ENCODE measurements at places on chromosomes 4 and X. TPM values are rescaled to one million over a fixed set of nuclear protein-coding genes. Genes with fewer than 3 reads are reported as not detected.
A peak's percentile ranks its signal among the peaks of the same experiment; 100 is the strongest.

- DNase-seq: no peak
Observed at GRCh38 chr4:26179316-26179760, 141.5 kb upstream of the RBPJ start.

DNA sequence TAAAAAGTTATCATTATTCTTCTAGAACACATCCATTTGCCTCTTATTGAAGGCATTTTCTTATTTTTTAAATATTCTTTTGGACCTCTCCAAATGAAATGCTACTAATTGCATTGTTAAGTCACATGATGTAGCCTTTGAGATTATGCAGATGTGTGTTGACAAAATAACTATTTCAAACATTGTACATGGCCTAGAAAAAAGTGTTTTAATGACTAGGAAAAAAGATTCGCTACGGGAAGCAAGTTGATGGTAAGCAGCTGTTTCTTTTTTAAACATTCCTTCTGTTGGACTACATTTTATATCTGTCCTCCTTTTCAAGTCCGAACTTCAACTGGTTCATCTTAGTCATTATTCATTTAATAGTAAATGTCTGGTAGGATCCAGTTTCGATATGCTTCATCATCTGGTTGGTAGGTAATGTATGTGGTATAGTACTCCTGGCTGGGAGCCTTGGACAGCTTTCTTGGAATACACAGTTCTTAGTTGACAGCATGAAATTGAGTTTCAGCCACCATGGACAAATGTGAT is 34.3 kb upstream of the GUCY1A1 start:
- no peak for DNase-seq

DNA sequence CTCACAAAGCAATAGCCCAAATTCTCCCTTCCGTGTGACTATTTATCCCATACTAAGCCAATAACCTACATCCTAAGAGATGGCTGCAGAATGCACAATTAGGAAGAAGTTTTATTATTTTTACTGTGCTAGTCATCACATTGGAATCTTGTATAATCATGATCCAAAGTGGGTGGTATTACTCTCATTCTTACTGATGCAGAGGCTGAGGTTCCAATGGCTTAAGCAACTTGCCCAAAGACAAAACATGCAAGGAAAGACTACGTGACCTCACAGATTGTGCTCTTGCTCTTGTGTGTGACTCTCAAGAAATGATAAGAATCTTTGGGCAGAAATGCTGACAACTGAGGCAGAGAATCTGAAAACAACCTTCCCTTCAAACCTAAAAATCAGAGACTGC is 212.2 kb downstream of the LDB2 start:
- no peak for DNase-seq

- DNase-seq: no peak
Observed at GRCh38 chr4:102263024-102263787, 82.1 kb downstream of the SLC39A8 start.

Gene SPIN4
- total RNA-seq: 0.93 TPM

GRCh38 chrX:42442745-42443144 is 335.2 kb downstream of the PPP1R2C start:
- DNase-seq: no peak

DNA sequence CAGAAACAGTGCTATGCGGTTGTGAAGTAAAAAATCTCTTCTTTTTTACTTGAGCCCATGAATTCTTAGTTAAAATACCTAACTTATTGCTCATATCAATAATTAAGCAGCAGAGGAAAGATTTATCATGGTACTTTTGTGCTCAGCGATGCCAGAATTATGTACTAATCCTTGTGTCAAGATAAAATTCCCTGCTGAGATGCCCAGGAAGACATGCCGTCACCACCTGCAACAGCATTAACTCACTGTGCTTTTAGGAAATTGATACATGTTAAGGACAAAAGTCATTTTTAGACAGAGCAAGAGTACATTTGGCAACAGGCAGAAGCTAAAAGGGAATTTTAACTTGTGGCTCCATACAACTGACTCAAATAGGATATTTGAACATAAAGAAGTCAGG is 138.9 kb downstream of the NPNT start:
- DNase-seq: no peak

GRCh38 chr4:42555828-42556227 is 101.1 kb downstream of the ATP8A1 start:
- no peak for DNase-seq

Gene DUSP21
- total RNA-seq: not detected

DNA sequence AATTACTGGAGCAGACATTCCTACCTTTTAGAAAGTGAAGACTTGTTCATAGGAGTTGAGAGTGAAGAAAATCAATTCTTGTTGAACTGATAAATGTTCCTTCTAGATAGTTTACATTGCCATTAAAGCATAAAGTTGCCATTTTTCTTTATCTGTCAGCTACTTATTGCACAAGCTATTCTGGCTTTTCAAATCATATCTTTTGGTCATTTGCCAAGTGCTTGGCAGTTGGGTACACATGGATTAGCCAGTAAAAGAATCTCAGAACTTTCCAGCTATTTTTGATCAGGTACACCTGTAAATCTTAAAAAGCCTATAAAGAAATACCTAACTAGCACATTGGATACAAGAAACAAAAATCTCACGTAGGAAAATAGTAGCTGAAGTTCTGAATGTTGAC is 56.4 kb upstream of the PNPLA4 start:
- DNase-seq: no peak

Gene GAB3
- total RNA-seq: 1.7 TPM

Gene DMP1
- total RNA-seq: not detected

Gene XAGE1B
- not detected for total RNA-seq

DNA sequence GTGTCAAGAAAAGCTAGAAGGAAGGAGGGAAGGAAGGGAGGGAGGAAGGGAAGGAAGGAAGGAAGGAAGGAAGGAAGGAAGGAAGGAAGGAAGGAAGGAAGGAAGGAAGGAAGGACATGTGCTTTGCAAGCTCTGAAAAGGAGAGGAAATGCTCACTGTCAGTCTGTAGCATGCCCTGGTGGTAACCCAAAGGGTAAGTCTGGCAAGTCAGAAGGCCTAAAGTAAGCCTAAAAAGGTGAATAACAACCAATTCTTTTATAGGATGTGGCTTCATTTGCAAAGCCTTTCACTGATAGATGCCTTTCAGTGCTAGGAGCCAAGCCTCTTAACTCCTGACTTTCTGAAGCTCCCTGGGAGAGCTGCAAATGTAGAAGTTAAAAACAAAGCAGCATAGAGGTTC is 542.6 kb downstream of the CFAP47 start:
- no peak for DNase-seq

DNA sequence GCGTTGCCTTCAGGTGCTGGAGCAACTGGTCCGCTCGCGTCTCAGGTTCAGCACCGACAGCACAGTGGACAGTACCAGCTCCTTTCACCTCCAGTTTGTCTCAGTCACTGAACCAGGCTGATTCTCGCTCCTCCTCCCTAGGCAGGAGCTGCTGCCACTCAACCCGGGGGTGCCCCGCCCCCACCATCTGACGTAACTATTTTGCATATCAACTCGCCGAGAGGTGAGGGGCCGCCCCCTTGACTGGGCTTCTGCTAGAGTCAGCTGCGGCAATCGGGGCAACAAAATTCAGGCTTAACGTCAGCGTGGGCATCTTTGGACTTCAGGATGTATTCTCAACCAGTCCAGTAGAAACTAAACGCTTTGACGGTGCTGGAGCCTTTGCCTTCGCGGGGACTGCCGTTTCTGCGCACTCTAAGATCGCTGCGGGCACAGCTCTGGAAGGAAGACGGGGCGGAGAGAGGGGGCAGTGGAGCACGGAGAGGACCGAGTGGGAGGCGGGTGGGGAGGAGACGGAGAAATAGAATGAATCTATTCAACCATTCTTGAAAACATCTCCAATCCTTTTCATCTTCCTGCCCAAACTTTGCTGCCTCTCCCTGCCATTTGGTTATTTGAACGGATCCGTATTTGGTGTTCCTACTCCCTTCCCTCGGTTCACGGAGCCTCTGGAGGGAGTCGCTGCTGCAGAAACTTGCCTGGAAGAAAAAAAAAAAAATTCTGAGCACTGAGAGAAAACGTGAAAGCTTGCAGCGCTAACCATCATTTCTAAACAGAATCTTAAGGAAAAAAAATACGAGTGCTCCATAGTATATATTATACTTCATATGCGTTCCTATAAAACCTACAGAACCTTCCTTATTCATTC is at the start of gene FSTL5:
TSS of gene FSTL5 (minus strand) at position 109 of the 868 bp plus-strand sequence. CDS start 52,604 bp downstream, outside the sequence.
- DNase-seq: peak; percentile 26

Measured in right lobe of liver (tissue), 6 donors.